Anterior cingulate cortex (tissue), 58 donors: ENCODE measurements at places on chromosomes 4 and X.
A peak's percentile ranks its signal among the peaks of the same experiment; 100 is the strongest.

- peak; percentile 72 for DNase-seq
These were observed 3.8 kb downstream of the CXXC4 start for GRCh38 chr4:104490770-104491480.

- DNase-seq = no peak
These were observed 837.4 kb downstream of the TRIML1 start for GRCh38 chr4:188976644-188977115.

GRCh38 chr4:145988628-145989027 lies 50.0 kb upstream of the ZNF827 start:
- no peak for DNase-seq

DNA sequence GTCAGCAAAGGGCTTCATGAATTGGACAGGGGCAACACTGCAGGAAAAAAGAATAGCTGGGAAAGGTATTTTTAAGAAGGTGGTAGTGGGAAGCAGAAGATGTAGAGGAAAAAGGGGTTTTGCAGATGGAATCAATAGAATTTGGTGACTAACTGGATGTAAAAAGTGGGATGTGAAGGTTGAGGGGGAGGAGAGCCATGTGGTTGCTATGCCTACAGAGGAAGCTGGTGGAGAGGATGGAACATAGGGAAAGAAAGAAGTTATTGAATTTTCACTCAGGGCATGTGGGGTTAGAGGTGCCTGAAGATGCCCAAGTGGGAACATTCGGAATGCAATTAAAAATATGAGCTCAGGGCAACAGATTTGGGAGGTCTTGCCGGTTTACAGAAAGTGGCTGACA lies 33.0 kb downstream of the REELD1 start:
- DNase-seq = no peak

DNA sequence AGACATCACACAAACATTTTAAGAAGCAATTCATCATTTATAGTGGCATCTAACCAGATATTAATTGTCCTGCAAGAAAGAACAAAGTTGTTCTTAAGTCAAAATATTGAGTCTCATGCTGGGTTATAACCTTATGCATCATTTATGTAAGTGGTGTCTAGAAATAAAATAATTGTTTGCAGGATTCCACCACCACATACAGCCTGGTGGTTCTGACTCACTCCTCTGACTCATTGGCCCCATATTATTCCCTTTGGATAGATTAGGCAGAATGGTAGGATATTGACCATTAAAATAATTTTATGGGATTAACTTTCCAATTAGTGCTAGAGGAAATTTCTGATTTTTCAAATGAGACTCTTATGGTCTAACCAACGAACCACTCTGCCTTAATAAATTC lies 384.5 kb downstream of the GRXCR1 start:
- DNase-seq = no peak

- no peak for DNase-seq
These were observed 29.2 kb downstream of the SULT1E1 start for GRCh38 chr4:69830560-69831269.

- no peak for DNase-seq
These were observed 46.8 kb downstream of the GSTCD start for GRCh38 chr4:105755375-105755774.

- no peak for DNase-seq
These were observed at the start of gene ADRA2C for GRCh38 chr4:3766036-3766784. Gene ADRA2C (plus strand): TSS chr4:3766385. CDS start chr4:3766607, 222 bp downstream.

DNA sequence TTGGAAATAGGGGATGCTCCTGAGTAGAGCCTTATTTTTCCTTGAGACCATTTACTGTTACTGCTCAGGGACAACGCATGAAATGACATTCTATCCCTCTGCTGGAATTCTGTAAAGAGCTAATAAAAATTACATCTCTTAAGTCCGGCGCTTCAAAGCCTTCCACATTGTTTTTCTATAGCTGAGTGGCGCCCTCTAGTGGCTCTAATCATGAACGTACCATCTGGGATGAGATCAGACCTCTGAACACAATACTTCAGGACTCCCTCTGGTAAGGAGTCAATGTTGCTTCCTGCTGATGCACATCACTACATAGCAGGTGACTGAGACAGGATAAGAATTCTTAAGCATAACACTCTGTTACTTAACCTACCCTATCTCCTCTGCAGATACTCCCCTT lies 6.0 kb downstream of the HMGN5 start:
- peak; percentile 41 for DNase-seq

- DNase-seq = no peak
These were observed 72.5 kb upstream of the KCNIP4 start for GRCh38 chr4:22021106-22021505.

GRCh38 chr4:152185786-152186550 lies 349.9 kb downstream of the FBXW7 start:
- DNase-seq = no peak

DNA sequence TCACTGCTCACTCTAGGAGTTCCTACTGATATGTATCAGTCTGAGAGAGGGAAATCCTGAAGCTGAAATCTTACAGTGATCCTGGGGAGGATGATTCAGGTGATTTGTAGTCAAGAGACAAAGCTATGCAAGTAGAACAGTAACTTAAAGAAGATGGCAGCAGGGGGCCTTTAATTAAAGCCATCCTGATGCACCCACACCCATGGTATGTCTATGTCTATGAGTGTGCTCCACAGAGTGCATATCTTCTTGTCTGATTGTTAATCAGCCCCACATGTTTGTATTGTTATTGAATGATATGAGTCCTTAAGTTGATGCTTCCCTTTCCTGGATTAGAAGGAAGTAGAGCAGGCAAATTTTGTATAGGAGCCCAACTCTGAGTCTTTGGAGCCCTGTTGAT lies 78.8 kb downstream of the NHS start:
- DNase-seq = no peak

GRCh38 chrX:357035-357692 lies 29.5 kb downstream of the PPP2R3B start:
- DNase-seq = no peak

- DNase-seq = no peak
These were observed 38.7 kb upstream of the JADE1 start for GRCh38 chr4:128770807-128771206.

- no peak for DNase-seq
These were observed 112.3 kb upstream of the BCOR start for GRCh38 chrX:40209951-40210617.

DNA sequence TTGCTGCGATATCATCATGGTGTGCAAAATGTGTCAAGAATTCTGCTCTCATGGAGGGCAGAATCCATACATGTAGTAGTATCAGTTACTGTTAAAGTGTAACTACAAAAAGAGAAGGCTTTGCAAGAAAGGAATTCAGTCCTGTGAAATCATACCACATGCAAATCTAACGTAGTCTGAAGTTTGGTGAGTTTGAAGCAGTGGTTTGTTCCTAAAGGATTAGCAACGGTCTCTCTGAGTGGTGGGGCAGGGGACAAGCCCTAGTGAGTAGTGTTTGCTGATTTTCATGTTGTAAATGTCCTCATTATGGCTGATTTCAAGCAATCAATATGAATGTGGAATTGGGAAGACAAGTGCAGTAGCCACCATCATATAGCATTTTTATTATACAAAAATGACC lies 47.1 kb upstream of the CLNK start:
- DNase-seq = no peak

DNA sequence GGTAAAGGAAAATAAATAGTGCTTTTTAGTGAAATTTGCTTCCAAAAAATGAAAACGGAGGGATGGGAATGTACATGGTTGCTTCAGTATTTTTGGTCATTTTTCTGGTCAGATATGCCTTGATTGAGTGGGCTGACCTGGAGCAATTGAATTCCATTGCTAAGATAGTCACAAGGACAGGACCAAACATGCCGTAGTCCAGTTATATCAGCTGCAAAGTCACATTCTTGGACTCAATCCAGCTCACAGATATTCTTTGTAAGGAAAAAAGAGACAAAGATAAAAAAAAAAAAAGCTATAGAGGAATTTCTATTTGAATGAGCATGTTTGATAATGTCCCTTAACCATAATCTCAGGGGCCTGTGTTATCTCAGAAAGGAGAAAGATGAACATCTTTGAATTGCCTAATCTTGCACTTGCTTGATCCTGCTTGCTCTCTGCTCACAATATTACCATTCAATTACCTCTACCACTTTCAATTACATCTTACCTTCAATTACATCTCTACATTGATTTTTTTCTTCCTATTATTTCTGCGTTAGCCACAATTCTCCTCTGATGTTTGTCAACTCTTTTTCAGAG lies 75.4 kb upstream of the PACRGL start:
- DNase-seq = no peak

DNA sequence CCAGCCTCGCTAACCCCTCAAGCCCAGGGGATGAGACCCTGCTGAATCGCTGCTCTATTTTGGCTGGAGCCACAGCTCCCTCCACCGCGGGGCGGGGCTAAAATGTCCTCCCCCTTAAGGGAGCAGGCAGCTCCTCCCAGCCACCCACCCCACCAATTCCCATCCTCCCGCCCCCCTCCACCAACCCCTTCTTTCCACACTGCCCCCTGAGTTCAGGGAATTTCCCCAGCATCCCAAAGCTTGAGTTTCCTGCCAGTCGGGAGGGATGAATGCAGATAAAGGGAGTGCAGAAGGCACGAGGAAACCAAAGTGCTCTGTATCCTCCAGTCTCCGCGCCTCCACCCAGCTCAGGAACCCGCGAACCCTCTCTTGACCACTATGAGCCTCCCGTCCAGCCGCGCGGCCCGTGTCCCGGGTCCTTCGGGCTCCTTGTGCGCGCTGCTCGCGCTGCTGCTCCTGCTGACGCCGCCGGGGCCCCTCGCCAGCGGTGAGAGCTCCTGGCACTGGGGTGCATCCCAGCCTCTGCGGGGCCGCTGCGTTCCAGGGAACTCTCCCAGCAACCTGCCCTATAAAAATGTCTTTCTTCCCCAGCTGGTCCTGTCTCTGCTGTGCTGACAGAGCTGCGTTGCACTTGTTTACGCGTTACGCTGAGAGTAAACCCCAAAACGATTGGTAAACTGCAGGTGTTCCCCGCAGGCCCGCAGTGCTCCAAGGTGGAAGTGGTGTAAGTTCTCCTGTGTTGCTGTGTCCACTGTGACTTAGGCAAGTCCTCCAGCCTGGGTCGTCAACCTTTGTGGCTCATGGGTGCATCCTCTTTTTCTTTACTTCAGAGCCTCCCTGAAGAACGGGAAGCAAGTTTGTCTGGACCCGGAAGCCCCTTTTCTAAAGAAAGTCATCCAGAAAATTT lies at the start of gene CXCL6:
Gene CXCL6, plus strand, starts transcription at position 306 of the 907 bp plus-strand sequence. Its CDS starts 73 bp downstream, at position 379.
- DNase-seq = no peak

DNA sequence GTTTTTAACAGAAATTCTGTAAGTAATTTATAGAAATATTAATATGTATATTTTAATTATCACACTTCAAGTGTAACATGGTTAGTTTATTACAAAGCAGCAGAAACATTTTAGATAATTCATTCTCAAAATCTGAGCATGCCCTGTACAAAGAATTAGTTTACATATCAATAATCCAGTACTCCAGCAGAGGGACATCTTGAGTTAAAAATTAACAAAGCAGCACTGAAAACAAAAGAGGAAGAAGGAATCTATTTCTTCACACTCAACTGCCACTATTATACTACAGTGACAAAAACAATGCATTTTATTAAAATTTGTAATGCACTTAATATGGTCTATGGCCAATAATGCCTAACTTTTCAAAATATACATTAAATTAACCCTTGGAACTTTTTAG lies 179.1 kb upstream of the KLHL4 start:
- DNase-seq = no peak

DNA sequence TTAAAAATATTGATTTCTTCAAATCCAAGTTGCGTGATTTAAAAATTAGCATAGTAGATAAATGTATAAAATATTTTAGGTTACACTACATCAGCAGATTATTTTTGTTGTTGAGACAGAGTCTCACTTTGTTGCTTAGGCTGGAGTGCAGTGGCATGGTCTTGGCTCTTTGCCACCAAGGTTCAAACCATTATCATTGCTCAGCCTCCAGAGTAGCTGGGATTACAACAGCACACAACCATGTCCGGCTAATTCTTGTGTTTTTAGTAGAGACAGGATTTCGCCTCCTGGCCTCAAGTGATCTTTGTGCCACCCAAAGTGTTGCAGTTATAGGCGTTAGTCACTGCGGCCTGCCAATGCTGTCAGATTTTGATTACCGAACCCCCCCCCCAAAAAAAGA lies 1390.5 kb upstream of the TENM3 start:
- no peak for DNase-seq

DNA sequence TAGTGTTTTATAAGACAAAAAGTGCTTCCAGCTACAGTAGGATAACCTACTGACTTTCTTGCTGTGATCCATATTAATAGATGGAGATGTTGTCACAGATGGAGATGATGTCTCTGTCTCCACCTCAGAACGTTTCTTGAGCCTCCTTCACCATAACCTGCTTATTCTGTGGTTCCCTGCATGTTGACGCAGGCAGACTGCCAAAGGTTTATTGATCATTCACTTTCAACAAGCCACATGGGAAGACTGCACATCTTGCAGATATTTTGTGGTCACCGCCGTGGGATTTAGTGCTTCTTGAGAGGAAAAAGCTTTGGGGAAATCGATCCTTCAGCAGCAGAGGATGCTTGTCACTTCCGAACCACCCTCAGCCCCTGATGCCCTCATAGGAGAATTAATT lies 943.0 kb upstream of the PRKX start:
- no peak for DNase-seq

- no peak for DNase-seq
These were observed 131.4 kb downstream of the ENOX2 start for GRCh38 chrX:130771648-130772047.

- no peak for DNase-seq
These were observed 34.1 kb upstream of the SORCS2 start for GRCh38 chr4:7158081-7158750.

- no peak for DNase-seq
These were observed 66.8 kb upstream of the ATXN3L start for GRCh38 chrX:13386636-13387035.

GRCh38 chr4:139530833-139531427 lies 25.1 kb downstream of the SETD7 start:
- DNase-seq = no peak

DNA sequence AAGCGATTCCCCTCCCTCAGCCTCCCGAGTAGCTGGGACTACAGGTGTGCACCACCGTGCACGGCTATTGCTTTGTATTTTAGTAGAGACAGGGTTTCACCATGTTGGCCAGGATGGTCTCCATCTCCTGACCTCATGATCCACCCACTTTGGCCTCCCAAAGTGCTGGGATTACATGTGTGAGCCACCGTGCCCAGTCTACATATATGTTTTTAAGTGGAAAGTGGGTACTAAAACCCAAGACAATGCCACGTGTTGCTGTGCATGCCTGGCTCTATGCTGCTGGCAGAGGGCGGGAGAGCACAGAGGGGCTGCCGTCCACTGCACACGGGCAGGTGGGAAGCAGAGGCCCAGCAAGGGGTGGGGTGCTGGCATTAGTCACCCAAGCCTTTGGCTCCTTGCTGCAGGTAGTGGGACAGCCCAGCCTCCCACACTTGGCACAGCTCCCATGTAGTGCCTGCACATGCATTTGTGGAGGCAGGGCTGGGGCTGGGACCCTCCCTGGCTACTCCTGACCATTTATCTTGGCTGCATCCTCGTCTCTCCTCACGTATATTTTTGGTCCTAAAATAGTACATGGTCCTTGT lies 3.5 kb downstream of the EMD start:
- DNase-seq = no peak

- DNase-seq = no peak
These were observed 143.9 kb downstream of the GLRA2 start for GRCh38 chrX:14673236-14673635.

- DNase-seq = no peak
These were observed 673 bp downstream of the PARM1 start for GRCh38 chr4:74933562-74934015.
